ENCODE measurements at places on chromosomes 13 and 19.

DNA sequence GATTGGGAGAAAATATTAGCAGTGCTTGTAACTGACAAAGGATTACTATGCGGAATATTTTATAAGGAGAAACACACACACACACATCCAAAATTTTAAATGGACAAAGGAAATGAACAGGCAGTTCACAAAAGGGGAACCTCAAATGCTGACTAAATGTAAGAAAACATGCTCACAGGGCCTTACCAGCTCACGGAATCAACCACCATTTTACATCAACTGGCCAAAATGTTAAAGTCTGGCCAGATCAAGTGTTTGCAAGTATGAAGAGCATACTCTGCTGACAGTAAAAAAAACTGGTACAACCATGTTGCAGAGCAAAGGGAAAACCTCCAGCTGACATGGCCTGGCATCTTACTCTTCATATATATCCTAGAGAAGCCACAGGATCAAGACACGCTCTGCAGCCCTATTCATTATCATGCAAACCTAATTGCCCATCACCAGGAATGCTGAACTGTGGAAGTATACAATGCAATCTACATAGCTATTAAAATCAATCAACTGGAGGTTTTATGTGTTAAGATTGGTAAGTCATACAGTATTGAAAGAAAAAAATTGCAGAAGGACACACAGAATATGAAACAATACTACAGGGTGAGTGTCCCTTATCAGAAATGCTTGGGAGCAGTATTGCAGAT is 124.4 kb downstream of the RNF17 start:
- no peak for DNase-seq

GRCh38 chr13:33179463-33179862 is 106.1 kb downstream of the STARD13 start:
- no peak for DNase-seq

GRCh38 chr13:33633701-33634545 is 184.0 kb upstream of the RFC3 start:
- no peak for DNase-seq

- no peak for DNase-seq
Measured at GRCh38 chr19:49691243-49692146, 579 bp downstream of the CPT1C start.

DNA sequence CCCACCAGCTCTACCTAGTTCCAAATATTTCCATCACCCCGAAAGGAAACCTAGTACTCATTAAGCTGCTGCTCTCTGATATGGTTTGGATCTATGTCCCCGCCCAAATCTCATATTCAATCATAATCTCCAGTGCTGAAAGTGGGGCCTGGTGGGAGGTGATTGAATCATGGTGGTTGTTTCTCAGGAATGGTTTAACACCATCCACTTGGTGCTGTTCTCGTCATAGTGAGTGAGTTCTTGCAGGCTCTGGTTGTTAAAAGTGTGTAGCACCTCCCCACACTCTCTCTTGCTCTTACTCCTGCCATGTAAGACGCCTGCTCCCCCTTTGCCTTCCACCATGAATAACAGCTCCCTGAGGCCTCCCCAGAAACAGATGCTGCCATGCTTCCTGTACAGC is 43.4 kb upstream of the MED4 start:
- no peak for DNase-seq

GRCh38 chr13:94886191-94886590 is 173.8 kb upstream of the SOX21 start:
- DNase-seq = no peak

GRCh38 chr19:18477974-18478373 is 40.0 kb upstream of the ISYNA1 start:
- no peak for DNase-seq

DNA sequence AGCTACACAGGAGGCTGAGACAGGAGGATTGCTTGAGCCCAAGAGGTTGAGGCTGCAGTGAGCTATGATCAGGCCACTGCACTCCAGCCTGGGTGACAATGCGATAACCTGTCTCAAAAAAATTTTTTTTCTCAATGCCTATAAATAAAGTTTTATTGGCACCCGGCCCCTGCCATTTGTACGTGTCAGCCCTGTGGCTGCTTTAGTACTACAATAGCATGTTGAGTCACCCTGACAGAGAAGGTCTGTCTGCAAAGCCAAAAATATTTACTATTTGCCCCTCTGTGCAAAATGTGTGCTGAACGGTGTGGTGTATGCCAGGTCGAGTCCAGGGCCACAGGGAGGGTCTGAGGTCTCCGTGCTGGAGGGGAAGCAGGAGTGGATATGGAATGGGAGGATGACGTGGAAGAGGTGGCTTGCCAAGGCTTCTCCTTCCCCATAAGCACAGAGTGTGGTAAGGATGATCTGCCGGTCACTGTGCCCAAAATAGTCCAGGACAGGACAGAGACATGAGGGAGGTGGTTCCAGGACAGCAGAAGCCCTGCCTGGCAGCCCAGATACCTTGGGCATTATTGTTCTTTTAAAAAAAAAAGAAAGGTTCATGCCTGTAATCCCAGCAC is 10.0 kb downstream of the NMRK2 start:
- no peak for DNase-seq

- no peak for DNase-seq
Measured at GRCh38 chr19:41089959-41090358, 1.7 kb downstream of the CYP2A13 start.

DNA sequence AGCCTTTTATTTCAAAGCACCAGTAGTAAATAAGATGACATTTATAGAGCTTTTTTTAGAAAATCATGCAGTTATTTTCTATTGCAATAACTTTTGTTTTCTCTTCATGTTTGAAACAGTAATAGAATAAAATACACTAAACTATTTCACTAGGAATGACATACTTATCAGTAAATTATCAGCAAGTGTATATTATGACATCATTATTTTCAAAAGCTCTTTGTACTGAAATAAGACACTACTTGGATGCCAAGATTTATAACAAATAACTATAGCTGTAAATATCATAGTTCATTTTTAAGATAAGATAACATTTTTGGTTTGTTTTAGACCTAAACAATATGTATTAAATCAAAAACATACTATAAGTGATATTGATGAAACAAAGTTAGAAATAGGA is 56.8 kb downstream of the STOML3 start:
- no peak for DNase-seq

- DNase-seq = no peak
Measured at GRCh38 chr13:79782541-79783205, 301.7 kb downstream of the NDFIP2 start.

- no peak for DNase-seq
Measured at GRCh38 chr13:104466016-104466415, 1399.8 kb upstream of the SLC10A2 start.

- no peak for DNase-seq
Measured at GRCh38 chr19:52226652-52227051, 36.8 kb downstream of the PPP2R1A start.

DNA sequence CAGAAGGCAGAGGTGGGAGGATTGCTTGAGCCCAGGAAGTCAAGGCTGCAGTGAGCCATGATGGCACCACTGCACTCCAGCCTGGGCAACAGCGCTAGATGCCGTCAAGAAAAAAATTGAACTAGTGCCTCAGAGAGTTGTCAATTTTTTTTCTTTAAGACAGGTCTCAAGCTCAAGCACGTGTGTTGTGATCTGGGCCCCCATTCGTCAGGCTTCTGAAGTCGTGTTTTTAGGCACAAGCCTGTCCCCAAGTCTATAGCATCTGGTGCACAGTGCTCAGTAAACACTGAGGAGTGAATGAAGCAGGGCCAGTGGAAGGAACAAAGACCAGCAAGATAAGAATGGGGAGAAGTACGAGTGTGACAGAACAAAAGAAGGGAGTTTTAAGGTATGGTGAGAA is 23.7 kb upstream of the LAMP1 start:
- DNase-seq = no peak

GRCh38 chr19:33299051-33299688 is 3.2 kb downstream of the CEBPA start:
- no peak for DNase-seq

- no peak for DNase-seq
Measured at GRCh38 chr13:43758834-43759233, 27.9 kb downstream of the ENOX1 start.

All from activated naive CD8-positive, alpha-beta T cell treated with anti-CD3 and anti-CD28 coated beads, Interleukin-2, amount 10 ng/mL, durations not matched to agents 7 days and 5 days (primary cell).